ENCODE measurements at places on chromosomes 7 and 10. TPM values are rescaled to one million over a fixed set of nuclear protein-coding genes. Genes with fewer than 3 reads are reported as not detected.

- no peak for ATAC-seq
Measured at GRCh38 chr7:78334426-78334825, 535.9 kb downstream of the PHTF2 start.

- no peak for ATAC-seq
Measured at GRCh38 chr7:70646536-70647248, 485.3 kb upstream of the GALNT17 start.

GRCh38 chr7:151871904-151872303 lies 5.0 kb downstream of the PRKAG2 start:
- no peak for ATAC-seq

- no peak for ATAC-seq
Measured at GRCh38 chr7:126370038-126370668, 882.6 kb downstream of the GRM8 start.

GRCh38 chr10:124679401-124679800 lies 64.8 kb downstream of the FAM53B start:
- ATAC-seq, result no peak

ATP6V0E2 gene
- 3.6 TPM for total RNA-seq

DNA sequence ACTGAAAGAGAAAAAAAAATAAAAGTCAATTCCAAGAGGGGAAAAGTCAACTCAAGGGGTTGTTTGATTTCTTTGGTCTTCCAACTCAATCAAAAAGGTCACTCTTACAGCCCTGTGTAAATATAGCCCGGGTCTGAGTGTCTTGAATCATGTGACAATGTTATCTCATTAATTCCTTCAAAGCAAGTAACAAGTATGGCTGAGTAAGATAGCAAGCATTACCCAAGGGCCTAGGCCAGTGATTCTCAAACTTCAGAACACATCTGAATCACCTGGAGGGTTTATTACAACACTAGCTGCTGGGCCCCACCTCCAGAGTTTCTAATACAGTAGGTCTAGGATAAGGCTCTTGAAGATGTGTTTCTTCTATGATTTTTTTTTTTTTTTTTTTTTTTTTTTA lies 125.0 kb downstream of the PRLHR start:
- no peak for ATAC-seq

DNA sequence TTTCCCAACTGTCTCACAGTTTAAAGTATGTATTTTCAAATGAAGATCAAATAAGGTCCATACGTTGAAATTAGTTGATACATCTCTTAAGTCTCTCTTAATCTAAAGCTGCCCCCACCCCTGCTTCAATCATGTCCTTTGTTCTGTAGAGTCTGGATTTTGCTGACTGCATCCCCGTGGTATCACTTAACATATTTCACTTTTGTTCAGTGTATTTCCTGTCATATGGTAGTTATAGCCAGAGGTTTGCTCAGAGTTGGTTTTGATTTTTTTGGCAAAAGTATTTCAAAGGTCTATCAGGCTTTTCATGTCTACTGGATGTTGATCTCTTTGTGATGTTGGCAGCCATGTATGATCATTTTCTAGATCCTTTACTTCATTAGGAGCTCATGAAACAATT lies 54.4 kb upstream of the ARID5B start:
- ATAC-seq, result no peak

GRCh38 chr10:95571390-95571789 lies 10.2 kb upstream of the SORBS1 start:
- no peak for ATAC-seq

DNA sequence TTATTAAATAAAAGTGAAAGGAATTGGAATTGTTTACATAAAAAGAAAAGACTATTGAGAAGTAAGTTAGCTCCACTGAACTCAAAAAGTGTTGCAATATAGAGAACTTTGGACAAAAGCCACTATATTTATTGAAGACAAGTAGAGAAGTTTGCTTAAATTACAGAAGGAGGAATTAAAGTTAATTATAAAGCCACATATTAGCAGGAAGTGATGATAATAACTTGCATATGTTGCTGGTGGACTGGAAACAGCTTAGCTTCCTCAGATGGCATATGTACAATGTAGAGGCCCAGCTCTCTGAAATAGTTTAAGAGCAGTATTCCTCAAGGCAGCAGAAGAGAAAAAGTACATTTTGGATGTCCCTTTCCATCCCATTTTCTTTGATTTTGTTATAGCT lies 400.7 kb downstream of the GATA3 start:
- no peak for ATAC-seq

DNA sequence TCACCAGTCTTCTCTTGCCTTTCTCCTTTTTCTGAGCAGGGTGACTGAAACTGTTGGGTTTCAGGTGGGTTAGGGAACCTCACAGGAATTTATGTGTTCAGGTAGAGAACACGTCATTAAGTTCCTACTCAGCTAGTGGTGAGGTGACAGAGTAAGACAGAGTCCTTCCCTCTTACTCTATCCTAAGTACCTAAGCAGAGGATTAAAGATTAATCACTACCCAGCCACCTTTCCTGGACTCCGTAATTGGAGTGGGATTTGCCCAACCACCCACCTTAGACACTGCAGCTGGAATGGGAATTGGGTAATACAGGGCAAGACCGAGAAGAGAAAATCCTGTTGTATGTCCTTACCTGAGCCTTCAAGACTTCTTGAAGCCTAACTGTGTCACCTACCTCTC lies 158.1 kb downstream of the LRRC4 start:
- ATAC-seq, result no peak

DNA sequence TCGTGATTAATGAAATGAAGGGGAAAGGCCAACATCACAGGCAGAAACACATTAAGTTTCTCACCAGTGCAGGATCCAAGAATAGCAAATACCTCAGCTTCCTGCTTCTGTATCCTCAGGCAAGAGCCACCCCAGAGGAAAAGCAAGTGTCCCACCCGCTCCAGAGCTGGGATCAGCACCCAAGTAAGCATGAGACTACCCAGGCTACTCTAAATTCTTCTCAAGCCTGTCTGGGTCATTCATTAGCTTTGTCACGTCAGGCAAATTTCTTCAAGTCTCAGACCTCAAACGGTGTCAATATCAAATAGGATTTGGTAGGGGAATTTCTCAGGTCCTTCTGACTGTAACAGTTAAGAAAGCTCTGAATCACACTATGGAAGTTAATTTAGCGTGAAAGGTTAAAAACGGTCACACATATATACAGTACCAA lies 59.0 kb downstream of the GNA12 start:
- ATAC-seq, result peak; percentile 58

DNA sequence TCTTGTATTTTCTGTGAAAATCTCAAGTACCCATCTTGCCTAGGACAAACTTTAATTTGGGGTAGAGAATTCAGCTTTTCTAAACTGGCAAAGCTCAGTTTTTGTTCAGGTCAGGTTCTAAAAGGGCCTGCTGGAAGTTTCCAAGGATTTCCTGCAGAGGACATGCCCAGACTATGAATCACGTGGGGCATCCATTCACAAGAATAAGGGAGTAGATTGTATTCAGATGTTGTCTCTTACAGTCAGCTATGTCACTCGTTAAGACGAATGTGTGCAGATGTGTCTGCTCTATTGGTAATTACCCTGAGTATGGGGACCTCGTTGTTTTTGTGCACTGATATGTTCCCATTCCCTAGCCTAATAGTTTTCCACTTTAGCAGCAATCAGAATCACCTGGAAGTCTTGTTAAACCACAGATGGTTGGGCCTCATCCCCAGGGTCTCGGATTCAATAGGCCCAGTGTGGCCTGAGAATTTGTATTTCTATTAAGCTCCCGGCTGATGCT lies 81.0 kb upstream of the ITPRID1 start:
- ATAC-seq, result no peak

KCND2 gene
- total RNA-seq, result not detected

DNA sequence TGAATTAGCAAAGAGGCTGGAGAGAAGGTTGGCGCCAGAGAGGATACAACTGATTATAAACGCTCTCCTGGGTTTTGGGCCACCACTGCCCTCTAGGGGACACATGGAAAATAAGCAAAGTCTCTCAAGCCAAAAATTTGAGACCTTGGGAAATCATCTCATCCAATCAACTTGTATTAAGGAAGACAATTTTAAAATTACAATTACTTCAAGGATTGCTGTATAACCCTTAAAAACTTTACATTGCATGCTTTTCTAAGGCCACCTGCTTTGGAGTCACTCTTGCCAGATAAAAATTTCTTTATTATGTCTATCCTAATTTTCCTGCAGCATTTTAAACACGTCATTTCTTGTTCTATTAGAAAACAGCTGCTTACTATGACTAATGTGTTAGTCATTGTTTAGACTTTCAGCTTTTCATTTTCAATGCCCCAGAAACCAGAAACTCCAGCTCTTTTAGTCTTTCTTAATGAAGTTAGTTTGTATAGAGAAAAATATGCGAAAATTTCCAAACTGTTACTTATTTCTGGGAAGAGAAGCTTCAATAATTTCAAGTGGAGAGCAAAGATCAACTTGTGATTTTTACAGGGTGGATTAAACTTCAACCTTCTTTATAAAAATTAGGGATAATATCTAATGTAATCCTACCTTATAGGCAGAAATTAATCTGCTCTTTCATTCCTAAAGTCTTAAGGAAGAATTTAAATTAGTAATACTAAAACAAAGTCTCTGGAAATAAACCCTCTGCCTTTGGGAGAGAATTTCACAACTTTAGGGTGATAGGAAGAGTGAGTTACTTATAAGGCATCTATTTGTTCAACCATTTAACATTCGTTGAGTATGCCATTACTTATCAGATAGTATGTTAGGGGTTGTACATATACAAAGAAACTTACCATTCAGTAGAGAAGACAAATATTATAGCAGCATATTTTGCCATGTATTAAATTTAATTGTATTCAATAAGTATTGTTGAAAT lies 20.6 kb upstream of the RHOBTB1 start:
- peak; percentile 82 for ATAC-seq

ANK3 gene
- 39.1 TPM for total RNA-seq

GRCh38 chr7:53397911-53398310 lies 362.5 kb downstream of the POM121L12 start:
- no peak for ATAC-seq

DNA sequence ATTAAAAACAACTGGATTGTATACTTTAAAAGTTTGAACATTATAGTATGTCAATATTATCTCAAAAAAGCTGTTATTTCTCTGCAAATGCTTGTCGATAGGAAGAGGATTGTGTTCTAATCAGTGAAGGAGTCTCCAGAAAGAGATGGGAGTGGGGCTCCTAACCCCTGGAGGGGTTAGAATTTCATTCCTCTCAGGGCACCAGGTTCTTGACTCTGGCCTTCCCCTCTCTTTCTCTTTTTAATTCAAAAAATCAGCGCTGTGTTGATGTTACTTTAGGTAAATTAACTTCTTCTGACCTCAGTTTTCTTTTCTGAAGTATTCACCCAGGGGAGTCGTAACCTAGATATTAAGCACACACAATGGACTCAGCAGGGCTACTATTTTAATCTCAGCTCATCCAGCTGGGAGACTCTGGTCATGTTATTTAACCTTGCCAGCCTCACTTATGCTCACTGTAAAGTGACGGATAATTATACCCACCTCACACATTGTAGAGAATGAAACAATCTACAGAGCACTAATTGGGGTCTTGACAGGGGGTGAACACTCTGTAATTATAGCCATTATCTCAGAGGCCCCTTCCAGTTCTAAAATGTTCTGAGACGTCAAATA lies 59.4 kb downstream of the GCC1 start:
- ATAC-seq, result no peak

- no peak for ATAC-seq
Measured at GRCh38 chr7:34569975-34570699, 87.9 kb upstream of the NPSR1 start.

STMP1 gene
- total RNA-seq, result 45.4 TPM

DNA sequence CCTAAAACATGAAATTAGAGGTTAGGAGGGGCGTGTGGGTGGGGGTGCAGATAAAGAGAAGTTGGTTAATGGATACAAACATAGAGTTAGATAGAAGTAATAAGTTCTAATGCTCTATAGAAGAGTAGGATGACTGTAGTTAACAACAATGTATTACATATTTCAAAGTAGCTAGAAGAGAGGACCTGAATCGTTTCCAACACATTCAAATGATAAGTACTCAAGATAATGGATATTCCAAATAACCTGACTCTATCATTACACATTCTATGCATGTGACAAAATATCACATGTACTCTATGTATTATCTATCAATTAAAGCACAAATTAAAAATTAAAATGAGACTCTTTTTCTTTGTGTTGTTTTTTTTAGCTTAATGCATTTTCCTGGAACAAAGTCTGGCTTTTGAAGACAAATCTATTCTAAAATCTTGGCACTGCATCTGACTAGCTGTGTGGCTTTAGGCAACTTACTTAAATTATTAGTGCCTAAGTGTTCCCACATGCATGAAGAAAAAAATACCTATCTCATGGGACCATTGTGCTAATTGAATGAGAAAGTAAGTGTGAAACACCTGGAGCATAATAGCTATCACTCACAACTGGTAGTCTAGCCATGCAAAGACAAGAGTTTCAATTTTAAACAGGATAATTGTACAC lies 75.7 kb downstream of the SEMA3C start:
- no peak for ATAC-seq

- no peak for ATAC-seq
Measured at GRCh38 chr7:102935450-102936115, 22.8 kb downstream of the LRRC17 start.

PDE6C gene
- not detected for total RNA-seq

- ATAC-seq, result no peak
Measured at GRCh38 chr7:37284805-37285231, 163.8 kb downstream of the ELMO1 start.

- ATAC-seq, result peak; percentile 74
Measured at GRCh38 chr7:16978358-16979244, 96.8 kb upstream of the AGR3 start.

DNA sequence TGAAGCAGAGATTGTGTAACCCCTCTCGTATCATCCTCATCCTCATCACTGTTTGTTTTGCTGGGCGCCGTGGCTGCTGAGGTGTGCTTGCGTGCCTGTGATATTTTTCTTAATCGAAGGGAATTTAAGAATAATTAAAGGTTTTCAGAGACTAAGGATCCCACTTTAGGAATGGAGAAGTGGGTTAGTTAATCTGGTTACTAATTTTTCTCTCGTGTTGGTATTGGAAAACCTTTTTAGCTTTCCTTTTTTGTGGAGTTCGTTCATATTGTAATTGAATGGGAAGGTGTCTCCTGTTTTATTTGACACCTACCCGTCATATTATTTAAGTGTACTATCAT lies 1.3 kb downstream of the UBN2 start:
- no peak for ATAC-seq

GSAP gene
- total RNA-seq, result 9.8 TPM

- no peak for ATAC-seq
Measured at GRCh38 chr7:105815576-105815975, 60.8 kb downstream of the ATXN7L1 start.

ACTA2 gene
- total RNA-seq, result 53.0 TPM

DNA sequence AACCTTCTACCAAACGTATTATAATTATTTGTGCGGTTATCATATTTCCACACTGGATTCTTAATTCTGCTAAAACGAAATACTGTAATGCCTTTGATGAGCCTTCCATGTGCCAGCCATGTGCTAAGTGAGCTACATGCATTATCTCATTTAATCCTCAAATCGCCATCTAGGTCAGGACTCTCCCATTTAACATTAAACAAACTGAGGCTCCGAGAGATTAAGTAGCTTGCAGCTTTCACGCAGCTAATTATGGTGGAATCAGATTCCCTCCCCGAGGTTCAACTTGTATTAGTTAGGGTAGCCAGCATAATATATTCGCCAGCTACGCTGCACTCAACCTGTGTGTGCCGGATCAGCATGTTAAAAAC lies 798 bp upstream of the TSPAN33 start:
- no peak for ATAC-seq

THAP5 gene
- 10.4 TPM for total RNA-seq

GRCh38 chr10:2994221-2994961 lies 73.0 kb upstream of the PFKP start:
- ATAC-seq, result no peak

- ATAC-seq, result no peak
Measured at GRCh38 chr7:119571666-119572065, 701.3 kb upstream of the KCND2 start.
